Panc1 (cell line): ENCODE measurements at places on chromosomes 12 and 14.

DNA sequence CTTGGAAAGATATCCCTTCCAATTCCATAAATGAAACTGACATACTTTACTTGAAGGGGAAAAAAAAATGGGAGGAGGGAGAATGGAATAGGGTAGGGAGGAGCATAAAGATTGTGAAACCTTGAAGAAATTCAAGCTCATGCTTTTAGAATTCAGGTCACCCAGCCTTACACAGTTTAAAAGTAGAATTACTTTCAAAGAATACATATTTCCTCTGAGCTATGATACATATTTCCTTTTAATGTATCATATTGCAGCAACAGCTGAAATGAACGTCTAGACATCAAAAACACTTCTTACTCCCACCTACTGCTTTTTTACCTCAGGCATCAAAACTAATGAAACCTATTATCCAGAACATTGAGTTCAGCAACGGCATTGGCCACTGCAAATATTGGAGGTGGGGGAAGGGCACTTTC lies 156.0 kb downstream of the MED13L start:
- H3K27me3 ChIP-seq = no peaks in the 10 kb centered on the region
- no peaks in the 10 kb centered on the region for H3K36me3 ChIP-seq
- peak overlapping the region; percentile 32 for H3K27ac ChIP-seq
- no peak overlapping the region for H3K4me3 ChIP-seq
- peaks cover 79% of the 10 kb centered on the region for H3K4me1 ChIP-seq

DNA sequence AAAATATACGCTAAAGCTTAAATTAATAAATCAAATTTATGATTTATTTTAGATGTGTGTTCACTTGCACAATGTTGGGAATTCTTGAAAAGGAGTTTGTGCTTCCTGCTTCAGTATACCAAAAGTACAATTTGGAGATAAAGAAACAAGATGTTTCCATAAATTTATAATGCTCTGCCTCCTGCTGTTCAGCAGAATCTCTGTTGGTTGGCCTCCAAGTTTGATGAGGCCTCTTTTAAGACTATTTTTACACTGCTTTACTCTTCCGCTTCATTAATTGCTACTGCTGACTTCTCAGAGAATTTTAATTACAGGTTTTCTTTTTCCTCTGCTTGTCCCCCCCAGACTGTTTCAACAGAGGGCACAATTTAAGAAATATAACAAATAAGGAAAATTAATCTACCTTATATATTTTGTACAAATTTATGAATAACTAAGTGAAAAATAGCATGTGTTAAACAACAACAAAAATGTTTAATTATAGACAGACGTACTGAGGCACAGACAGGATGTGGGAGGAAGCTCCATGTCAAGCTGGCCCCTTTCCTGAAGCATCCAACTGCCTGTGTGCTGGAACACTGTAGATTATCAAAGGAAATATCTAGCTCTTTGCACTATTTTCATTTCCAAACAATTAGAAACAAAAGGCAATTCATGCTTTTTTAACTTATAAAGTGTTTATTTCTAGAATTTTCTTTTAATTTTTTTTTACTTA lies 83.9 kb downstream of the PIK3C2G start:
- H3K27ac ChIP-seq = no peak overlapping the region
- H3K27me3 ChIP-seq = no peaks in the 10 kb centered on the region
- no peaks in the 10 kb centered on the region for H3K4me1 ChIP-seq
- no peaks in the 10 kb centered on the region for H3K36me3 ChIP-seq
- H3K4me3 ChIP-seq = no peak overlapping the region
- no peak for DNase-seq

DNA sequence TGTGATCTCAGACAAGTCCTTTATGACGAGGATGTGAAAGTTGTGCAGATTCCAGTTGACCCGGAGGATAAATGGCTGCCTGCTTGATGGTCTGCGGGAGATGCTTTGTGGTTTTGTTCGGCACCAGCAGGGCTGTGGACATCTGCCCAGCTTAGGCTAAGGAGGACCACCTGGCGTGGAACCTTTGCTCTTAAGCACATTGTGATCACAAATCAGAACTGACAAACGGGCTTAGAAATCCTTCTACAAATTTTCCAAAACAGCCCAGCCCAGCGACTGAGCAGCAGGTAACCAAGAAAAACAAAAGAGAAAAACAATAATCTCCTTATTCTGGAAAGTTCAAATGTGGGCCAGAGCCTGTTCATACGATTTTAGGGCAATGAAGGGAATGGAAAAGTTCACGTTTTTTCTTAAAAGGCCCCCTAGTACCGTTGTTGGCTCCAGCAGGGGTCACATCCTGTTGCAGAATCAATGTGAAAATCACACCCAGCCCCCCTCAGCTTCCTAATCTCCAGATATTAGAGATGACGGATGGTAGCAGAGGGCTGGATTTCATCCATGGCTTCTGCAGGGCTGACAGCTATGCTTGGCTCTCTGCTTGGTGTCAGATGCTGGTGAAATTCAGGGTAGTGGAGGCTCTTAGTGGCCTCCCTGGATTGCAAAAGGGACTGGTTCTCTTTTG lies 81.1 kb upstream of the RFLNA start:
- H3K4me3 ChIP-seq = no peak overlapping the region
- H3K4me1 ChIP-seq = no peaks in the 10 kb centered on the region
- H3K27me3 ChIP-seq = no peaks in the 10 kb centered on the region
- DNase-seq = no peak

GRCh38 chr12:128421375-128421774 lies 154.4 kb downstream of the TMEM132C start:
- H3K27ac ChIP-seq = no peak overlapping the region
- 0 out of 2 replicates have a peak, but pooled peaks cover 2% of the 10 kb centered on the region for H3K27me3 ChIP-seq

DNA sequence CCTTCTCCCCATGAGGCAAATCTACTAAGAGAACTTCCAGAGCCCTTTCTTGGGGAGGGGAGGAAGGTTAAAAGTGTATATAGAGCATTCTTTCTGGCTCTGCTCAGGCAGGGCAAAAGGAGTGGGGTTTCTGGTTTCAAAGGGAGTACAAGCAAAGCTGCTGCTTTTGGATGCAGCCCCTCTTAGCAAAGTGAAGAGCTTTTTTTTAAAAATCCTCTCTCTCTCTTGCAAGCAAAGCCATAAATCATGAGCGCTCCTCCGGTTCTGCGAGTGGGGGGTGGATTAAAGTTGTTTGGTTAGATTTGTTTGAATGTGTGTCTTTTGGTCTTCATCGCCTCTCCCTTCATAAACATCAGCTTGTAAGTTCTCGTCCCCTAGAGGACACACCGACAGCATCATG lies 546.6 kb upstream of the TBX3 start:
- H3K27me3 ChIP-seq = peaks cover 2% of the 10 kb centered on the region; the same call in 1 of the 2 replicates
- no peaks in the 10 kb centered on the region for H3K36me3 ChIP-seq
- DNase-seq = no peak
- H3K27ac ChIP-seq = no peak overlapping the region

DNA sequence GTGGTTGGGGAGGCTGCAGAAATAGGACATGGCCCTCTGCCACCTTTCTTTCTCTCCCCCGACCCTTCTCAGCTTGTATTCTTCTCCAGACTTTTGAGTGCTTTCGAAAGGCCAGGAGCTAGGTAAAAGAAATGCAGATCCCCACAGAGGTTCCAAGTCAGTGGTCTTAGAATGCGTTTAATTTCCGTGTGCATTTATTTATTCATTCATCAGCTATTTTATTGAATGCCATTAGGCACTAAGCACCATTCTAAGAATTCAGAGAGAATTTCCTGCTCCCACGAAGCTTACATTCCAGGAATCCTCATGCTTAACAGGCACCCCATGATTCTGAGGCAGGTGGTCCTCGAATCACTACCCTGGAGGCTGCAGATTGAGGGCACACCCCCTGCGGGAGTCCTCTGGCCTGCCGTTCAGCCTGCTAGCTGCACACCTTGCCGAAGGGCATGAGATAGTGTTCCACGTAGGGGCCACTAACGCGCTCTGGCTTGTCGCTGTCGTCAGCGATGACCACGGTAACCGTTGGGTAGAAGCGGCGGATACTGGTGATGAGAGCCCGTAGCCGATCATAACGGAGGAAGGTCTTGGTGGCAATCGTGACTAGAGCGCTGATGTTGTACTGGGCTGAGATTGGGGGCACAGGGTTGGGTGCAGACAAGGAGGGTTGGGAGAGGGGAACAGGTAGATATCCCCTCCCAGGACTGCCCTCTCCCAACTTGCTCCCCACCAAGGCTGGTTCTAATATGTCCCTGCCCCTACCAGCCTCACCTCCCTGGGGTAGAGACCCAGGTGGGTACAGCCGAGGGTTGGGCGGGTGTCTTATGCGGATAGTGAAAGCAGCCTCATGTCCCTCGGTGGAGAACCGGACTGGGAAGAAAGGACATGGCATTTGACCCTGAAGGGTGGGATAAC lies 4.5 kb downstream of the B4GALNT1 start:
- H3K4me3 ChIP-seq = no peak overlapping the region
- peaks cover 7% of the 10 kb centered on the region for H3K4me1 ChIP-seq
